ENCODE measurements at places on chromosomes 3 and 15.

GRCh38 chr15:44286814-44287452 lies 1.6 kb upstream of the GOLM2 start:
- no peak for DNase-seq

- DNase-seq, result no peak
These were observed 829 bp downstream of the SELENOT start for GRCh38 chr3:150603980-150604319.

DNA sequence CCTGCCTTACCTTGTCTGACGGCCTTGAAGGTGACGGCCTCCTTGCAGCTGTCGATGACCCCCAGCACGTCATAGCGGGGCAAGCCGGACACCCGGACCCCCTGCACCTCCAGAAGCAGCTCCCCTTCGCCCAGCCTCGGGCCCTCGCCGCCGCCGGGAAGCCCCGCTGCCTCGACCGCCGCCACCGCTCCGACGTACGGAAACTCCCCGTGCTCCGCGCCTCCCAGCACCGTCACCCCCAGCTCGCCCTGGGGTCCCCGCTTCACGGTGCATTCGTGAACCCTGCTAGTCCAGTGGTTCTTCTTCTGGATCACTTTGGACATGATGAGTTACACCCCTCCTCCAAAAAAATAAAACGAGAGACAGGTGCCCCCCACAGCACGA lies 740 bp downstream of the MAGI1 start:
- no peak for DNase-seq

- DNase-seq, result no peak
These were observed 20.4 kb upstream of the SLC25A38 start for GRCh38 chr3:39362812-39363211.

DNA sequence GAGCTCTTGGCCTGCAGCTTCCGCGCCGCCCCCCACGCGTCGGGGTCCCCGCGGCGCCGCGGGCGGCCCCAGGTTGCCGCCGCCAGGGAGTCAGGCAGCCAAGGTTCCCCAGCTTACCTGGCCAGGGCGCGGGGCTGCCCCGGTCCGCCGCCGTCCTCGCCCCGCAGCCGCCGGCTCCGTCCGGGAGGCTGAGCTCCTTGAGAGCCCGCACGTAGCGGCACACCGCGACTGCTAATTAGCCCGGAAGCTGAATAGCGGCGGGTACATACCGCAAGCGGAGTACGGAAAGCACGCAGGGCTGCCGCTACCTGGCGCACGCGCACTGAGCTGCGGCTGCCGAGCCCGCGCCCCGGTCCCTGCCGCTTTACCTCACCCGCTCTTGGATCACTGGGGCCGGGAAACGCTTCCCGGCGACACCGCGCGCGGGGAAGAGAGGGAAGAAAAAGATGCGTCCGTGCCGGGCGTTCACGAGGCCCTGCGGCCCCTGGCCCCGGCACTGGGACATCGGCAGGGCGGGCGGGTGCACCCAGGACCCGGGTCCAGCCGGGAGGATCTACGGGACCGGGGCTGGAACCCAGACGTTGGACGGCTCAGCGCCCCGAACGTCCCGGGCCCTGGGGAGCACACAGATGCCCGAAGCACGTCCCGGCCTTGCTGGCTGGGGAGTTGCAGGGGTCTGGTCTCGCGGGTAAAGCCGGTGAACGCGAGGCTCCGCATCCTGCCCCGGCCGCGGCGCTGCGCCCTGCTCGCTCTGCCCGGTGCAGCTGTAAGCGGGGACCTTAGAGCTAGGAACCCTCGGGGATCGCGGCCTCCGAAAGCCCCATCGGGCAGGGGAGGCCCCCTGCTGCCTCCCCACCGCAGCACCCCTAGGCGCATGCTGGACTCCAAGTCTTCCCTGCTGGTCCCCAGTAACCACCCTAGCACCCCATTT lies at the start of gene GOLGA8B:
Gene GOLGA8B, minus strand, starts transcription at position 253 of the 931 bp plus-strand sequence. CDS start 47,739 bp downstream, outside the sequence.
- peak; percentile 81 for DNase-seq

- no peak for DNase-seq
These were observed 22.7 kb downstream of the CPEB1 start for GRCh38 chr15:82624438-82624837.

- DNase-seq, result no peak
These were observed 1.9 kb upstream of the MEX3B start for GRCh38 chr15:82047453-82048400.

GRCh38 chr3:115499666-115500065 lies 123.6 kb upstream of the GAP43 start:
- no peak for DNase-seq

- DNase-seq, result no peak
These were observed 179.4 kb downstream of the OPA1 start for GRCh38 chr3:193772422-193772763.

GRCh38 chr3:127811717-127812116 lies 10.6 kb downstream of the MGLL start:
- no peak for DNase-seq

DNA sequence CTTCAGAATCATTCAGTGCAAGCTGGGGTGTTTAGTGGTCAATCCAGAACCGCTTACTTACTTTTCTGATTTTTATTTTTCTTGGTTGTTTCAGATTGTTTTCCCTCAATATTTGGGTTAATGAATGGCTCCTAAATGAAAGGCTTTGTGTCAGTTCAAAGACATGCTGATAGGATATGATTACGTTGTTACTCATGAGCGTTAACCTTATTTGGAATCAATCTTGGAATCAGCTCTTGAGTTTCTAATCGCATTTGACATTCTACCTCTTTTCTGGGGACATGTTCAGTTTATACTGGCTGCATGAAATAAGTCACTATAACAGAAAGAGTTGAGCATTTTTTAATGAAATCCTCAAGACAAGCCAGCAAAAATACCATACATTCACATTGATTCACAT lies 50.2 kb downstream of the ATP11B start:
- DNase-seq, result no peak

- no peak for DNase-seq
These were observed 45.8 kb downstream of the CDC25A start for GRCh38 chr3:48142316-48142870.

GRCh38 chr3:128072454-128073184 lies 20.4 kb downstream of the SEC61A1 start:
- no peak for DNase-seq

GRCh38 chr3:152054315-152054714 lies 180.9 kb downstream of the SUCNR1 start:
- no peak for DNase-seq

DNA sequence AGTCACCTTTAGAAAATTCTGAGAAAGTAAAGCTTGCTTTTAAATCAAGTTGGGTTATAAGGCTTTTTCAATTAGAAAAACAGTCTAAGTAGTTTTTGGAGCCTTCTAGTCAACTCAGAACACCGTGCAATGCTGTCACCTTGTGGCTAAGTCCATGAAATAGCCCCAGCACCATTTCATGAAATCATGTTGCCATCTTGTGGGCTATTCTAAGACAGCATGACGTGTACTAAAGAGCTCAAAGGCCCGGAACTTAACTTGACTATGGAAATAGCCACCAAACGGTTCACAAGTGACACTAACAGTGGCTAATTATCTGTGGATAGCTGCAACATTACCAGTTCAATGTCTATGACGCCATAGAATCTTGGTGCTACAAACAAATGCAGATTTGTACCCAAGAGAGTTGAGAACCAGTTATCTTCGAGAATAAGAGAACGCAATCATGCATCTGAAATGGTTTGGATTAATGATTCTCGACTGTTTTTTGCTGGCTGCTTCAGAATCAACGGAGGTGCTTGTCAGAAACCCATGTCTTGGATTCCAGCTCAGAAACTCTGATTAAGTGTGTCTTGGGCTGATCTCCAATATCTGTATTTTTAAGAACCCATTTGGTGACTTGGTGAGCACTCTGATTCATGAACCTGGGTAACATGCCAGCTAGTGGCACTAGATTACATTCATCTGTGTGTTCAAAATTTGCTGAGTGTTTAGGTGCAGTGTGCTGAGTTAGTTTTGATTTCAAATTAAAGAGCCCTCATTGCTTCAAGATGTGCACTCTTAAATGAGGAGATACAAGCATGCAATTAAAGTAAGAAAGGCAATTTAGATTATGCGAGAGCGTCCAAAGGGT lies 111.2 kb upstream of the MCTP2 start:
- peak; percentile 88 for DNase-seq

GRCh38 chr3:122977746-122978466 lies 49.7 kb downstream of the SEMA5B start:
- no peak for DNase-seq

DNA sequence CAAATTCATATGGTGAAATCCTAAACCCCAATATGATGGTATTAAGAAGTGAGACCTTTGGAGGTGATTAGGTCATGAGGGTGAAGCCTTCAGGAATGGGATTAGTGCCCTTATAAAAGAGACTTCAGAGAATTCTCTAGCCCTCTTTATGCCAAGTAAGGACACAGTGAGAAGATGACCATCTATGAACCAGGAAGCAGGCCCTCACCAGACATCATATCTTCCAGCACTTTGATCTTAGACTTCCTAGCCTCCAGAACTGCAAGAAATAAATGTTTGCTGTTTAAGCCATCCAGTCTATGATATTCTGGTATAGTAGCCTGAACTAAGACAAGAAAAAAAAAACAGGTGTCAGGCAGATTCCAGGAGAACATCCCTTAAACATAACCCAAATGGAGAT lies 45.9 kb upstream of the AP4E1 start:
- DNase-seq, result no peak

DNA sequence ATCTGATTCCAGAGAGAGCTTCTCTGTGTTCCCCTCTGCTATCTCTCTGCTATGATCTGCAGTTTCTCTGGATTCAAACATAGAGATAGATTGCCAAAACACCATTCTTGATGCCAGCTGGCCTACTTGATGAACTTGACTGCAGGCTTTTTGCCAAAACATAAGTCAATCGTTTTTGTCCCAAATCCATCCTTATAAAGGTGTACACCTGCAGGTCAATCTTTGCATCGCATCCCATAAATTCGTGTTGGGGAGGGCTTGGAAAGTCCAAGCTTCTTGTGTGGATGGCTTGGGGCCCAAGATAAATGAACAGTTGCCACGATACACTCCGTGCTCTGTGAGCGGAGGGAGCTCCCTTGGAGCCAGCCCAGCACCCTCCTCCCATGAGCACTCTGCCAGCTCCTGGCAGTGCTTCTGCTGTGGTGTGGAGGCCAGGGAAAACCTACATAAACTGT lies 2.7 kb downstream of the CERS3 start:
- DNase-seq, result peak; percentile 93

GRCh38 chr3:37218206-37218605 lies 43.8 kb upstream of the LRRFIP2 start:
- DNase-seq, result no peak

DNA sequence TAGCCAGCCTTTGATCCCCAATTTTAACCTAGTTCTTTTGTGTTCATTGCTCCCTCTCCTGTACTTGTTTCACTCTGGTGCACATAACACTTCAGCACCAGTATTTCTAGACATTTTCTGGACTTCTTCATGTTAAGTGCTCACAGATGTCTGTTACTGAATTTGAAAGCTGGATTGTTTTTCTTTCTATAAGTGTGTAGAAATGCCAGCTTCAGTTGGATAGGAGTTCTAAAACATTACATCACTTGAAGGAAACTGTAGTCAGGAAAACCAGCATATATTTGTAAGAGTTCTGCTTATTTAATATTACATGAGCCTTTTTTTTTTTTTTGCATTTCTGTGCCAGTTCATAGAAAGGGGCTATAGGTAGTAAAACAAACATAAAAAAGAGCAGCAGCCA lies 21.6 kb downstream of the QTRT2 start:
- DNase-seq, result no peak

GRCh38 chr3:37096288-37096687 lies 78.1 kb downstream of the LRRFIP2 start:
- no peak for DNase-seq

DNA sequence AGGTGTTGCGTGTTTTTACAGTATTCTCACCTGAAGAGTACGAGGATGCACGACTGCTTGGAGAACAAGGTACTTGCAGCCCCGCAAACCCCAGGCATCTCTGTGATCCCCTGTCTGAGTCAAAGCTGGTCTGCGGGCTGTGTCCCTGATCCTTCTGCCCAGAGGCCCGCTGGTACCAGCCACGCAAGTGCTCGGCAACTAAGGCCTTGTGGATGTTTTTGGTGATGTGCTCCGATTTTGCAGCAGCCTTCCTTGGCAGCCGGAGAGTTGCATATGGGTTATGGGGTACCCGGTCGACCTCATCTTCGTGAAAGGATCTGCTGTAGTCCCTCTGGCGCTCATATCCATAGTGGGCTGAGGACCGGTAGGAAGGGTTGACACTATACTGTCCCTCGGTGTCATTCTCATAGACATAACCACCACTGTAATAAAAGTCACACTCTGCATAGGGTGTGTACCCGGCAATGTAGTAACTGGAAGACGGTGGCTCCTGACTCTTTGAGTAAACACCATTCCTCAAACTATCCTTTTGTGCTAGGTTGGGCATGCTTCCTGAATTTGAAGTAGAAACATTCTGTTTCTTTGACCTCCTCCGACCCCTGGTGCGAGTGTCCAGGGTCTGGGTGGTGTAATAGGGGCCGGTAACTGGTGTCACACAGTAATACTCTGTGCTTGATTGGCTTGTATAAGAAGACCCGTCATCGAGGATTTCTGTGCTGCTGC lies 58.6 kb upstream of the LMOD3 start:
- no peak for DNase-seq

DNA sequence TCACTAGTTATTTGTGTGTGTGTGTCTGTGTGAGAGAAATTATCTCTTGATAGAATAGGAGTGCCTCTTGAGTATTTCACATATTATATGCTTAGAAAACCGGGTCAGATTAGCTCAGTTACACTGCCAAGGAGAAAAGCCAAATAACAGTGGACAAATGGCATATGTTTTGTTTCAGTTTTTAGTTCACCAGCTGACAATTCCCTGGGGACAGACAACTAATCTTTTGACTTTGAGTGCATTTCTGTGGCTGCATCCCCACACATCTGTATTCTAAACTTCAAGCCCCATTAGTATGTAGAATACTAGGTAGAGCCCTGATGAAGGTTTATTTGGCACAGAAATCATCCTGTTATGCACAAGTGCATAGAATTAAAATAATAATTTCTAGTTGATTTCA lies 227.7 kb upstream of the CNTN3 start:
- DNase-seq, result no peak

- no peak for DNase-seq
These were observed 111.2 kb upstream of the KLHL25 start for GRCh38 chr15:85905751-85906450.

DNA sequence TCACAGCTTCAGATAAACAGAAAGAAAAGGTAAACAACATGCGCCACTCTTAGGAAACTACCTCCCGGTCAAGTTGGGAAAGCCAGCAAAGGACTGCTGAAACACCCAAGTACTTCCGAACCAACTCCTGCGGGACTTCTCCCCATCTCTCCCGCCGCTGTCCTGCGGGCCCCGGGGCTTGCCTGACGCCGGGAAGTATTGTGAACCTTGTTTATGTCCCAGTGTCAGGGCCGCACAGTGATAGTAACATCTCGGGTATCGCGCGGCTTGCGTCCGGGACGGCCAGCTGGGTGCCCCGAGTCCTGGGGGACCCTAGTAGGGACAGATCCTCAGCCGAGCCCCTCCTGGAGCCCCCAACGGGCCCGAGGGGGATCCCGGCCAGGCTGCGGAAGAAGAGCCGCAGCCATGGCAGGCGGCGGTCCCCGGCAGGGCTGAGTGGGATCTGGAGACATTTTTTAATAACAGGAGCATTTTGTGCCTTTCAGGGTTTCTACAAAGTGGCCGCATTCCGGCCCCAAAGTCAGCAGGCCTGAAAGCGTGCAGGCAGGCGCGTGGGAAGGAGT lies 756 bp downstream of the CLPX start:
- DNase-seq, result peak; percentile 86

Measured in sigmoid colon (tissue), 7 donors.